ENCODE measurements at places on chromosomes 4 and X.

DNA sequence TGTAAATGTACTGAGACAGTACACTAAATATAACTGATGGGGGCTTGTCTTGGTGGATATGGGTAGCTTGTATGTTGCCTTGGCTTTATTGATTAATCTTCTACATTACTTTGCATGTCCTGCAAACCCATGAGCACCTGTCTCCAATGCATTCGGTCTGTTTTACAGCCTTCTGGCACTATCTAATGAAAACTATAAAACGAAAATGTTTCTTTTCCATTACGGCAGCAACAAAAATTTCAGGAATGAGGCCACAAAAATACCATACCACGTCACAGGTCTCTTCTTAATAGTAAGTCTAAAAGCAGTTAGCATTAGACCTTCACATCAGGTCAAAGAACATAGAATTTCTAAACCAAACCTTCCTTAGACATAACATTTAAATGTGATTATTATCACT, 49.8 kb downstream of the EDNRA start:
- no peak for DNase-seq

DNA sequence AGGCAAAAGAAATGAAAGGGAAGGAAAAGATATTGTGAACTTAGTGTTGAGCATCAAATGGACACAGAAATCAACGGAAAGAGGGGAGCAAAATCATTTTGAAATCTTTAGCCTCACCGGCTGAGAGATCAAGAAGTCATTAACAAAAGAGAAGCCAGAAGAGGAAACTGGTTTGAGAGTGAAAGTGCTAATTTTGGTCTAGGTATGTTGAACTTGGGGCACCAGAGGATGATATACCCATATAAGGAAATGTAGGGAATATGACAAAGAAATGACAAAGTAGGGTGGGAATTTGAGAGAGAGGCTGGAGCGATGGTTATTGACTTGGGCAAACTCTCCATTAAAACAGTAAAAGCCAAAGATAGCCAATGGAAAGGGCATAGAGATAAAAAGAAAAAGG, 183.4 kb upstream of the ATOH1 start:
- no peak for DNase-seq

GRCh38 chr4:141680060-141680459, 43.7 kb downstream of the IL15 start:
- DNase-seq = no peak

DNA sequence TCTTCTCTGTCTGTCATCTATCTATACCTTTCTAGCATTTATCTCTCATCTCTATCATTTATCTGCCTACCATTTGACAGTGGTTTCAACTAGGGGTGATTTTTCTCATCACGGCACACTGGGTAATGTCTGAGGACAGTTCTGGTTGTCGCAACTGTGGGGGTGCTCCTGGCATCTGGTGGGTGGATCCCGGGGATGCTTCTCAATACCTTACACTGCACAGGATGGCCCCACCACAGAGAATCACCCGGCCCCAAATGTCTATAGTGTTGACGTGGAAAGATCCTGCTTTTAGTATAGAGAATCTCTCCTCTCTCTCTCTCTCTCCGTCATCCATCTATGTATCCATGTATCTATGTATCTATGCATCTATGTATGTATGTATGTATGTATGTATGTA, 7.2 kb downstream of the P2RY8 start:
- no peak for DNase-seq

- no peak for DNase-seq
These were observed 2.2 kb upstream of the VGLL1 start for GRCh38 chrX:136529795-136530194.

DNA sequence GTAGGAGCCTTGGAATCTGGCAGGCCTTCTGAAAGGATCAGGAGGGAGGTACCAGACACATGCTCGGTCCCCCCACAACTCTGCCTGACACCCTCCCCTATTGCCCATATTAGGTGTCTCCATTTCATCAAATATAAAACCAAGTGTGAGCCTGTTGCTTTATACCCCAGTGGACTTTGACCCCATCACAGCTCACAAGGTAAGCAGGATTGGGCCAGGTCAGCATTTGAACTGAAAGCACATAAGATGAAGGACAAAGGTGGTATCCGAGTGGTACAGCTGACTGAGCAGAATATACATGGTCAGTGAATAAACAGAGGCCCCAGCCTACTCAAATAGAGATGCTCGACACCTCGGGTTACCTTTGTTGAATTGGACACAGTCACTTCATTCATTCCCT, 20.0 kb downstream of the SLC25A43 start:
- no peak for DNase-seq

DNA sequence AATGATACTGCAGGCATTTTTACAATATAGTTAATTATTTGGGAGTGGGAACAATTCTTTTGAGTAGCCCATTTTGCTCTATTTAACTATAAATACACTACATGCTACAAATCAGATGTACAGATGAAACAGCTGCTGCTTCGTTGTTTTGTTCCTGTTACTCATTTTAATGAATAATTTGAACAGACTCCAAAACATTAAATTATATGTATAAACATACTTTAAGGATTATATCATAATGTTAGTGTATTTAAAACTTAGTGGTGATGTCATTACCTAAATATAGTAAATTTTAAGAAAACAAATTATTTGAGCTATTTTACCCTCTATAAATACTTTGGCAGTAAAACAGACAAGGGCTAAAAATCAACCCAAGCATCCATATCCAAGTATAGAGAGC, 60.7 kb downstream of the GAB1 start:
- peak; percentile 25 for DNase-seq

DNA sequence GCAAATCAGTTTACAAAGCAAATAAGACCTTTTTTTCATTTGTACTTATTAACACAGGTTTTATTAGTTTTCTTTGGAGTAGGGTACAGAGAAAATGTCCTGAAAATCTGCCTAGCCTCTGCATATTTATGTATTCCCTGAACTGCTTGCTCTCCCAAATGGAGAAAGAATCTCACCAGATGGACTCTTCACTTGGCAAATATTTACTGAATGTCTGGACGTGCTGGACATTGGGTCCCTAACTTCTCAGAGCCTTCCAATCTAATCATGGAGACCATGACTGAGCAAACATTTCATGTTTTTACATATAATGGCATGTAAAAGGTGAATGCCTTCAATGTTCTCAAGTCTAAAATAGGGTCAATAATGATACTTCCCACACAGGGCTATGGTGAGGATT, 126.0 kb downstream of the CHRDL1 start:
- no peak for DNase-seq

DNA sequence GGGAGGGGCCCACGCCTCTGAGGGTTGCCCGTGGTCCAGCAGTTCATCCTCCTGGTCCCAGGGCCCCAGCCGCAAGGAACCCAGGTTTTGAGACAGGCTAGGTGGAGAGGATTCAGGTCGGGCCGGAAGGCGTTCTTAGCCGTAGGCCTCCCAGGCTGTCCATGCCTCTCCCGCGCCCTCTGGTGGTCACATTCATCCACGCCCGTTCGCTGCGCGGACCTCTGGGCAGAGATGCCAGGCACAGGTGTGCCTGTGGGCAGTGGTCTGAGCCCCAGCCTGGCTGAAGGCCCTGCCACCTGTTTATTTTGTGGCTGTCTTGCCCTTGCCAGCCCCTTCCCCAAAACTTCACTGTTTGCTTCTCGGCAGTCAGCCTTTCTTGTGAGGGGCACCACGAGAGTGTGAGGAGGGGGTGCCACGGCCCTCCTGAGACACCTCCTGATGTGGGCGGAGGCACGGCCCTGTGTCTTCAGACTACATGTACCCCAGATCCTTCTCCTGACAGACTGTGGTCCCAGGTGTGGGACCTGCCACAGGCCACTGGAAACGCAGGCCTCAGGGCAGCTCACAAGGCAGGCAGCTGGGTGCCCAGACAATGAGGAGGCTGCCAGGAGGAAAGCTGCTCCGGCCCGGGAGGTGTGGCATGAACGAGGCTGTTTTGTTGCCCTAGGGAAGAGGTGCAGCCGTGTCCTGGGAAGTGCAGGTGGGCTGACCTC, 5.0 kb downstream of the UVSSA start:
- DNase-seq = peak; percentile 89

GRCh38 chr4:162837241-162837640, 329.4 kb downstream of the NAF1 start:
- no peak for DNase-seq

DNA sequence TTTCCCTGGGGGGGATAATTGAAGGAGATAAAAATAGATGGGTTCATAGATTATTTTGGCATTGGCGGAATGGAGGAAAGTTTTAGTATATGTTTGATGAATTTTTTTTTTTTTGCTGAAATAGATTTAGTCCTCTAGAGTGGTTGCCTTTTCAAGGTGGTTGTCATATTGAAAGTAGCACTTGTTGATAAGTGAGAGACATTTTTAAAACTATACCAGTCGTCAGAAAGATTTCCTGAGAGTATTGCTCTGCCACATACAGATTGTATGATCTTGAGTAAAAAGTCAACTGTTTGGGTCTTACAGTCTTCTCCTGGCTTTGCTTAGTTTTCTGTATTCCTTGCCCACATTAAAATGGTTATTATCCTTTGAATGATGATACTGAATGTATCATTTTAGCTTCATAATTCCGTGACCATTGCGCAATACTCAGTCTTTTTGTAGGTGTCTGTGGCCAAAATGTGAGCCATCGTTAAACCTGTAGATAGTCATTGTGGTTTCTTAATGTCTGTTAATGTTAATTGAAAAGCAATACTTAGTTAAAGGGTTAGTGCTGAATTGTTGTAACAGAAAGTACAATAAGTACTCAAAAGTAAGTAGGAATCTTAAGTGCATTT, 7.1 kb downstream of the SMARCAD1 start:
- DNase-seq = no peak
